Non-pigmented ciliary epithelial cell (primary cell): ENCODE measurements at places on chromosomes 4 and X.

GRCh38 chr4:31702326-31702725 is 982.2 kb downstream of the PCDH7 start:
- DNase-seq = no peak

GRCh38 chr4:68359508-68359907 is 9.6 kb upstream of the YTHDC1 start:
- no peak for DNase-seq

GRCh38 chr4:68872643-68873502 is 57.1 kb downstream of the UGT2B10 start:
- no peak for DNase-seq

GRCh38 chr4:124910327-124910726 is 197.8 kb upstream of the ANKRD50 start:
- no peak for DNase-seq

DNA sequence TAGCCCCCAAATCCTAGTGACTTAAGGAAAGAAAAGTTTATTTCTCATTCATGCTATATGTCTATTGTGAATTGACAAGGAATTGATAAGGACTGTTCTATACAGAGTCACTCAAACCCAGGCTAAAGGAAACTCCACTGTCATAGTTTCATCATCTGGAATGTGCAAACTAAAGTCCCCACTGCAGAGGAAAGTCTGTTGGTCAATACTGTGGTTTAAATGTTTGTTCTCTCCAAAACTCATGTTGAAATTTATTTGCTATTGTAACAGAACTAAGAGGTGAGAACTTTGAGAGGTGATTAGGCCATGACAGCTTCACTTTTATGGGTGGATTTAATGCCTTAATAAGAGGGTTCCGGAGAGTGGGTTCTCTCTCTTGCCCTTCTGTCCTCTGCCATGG is 149.6 kb downstream of the COX18 start:
- no peak for DNase-seq

DNA sequence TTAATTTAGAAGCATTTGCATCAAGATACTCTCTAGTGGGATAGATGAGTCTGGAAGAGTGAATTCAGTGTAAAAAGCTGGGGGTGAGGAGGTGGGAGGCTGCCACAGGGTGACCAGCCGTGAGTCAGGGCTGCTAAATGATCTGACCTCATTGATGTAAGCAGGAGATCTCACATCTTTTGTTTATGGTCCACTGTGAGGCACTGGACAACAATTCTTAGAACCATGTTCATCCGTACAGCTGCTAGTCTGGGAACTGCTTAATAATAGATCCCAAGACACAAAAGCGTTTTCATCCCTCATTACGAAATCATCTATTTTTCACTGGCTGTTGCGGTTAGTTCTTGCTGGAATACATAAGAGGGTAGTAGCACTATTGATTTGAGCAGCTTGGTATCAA is 14.1 kb downstream of the KLF3 start:
- peak; percentile 94 for DNase-seq

DNA sequence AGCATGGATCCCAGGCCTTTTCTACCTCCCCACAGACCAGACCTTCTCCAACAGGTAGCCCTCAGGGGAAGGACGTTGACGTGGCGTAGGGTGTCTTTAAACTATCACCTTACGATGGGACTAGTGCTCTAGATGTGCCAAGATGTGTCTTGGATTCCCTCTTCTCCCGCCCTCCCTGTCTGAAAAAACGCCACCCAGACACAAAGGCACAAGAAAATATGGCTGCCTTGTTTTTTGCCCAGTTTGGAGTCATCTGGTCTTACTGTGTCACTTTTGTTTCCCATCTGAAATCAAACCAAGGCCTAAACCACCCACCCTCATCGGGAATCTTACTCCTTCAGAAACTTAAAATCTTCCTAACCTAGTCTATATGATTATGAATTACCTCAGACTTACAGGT is 235.4 kb downstream of the OR13H1 start:
- DNase-seq = no peak

GRCh38 chr4:114265342-114265741 is 285.9 kb upstream of the ARSJ start:
- no peak for DNase-seq

DNA sequence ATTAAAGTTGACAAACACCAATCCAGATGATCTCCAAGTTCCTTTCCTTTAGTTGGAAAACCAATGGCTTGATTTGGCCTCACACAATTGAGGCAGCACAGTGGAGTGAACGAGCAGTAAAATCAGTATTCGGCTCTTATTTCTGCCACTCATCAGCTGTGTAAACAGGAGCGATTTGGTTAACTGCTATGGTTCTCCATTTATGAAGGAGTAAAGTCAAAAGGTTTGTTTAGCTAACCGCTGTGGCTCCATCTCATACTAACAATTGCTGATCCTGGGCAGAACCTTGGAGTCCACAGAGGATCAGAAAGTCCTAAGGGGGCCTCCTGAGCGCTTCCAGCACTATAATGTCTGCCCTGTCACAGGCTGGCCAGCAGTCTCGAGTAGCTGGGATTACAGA is 54.5 kb upstream of the EXOC1L start:
- DNase-seq = no peak
